AG09309 (cell line): ENCODE measurements at places on chromosomes 12 and 14.

DNA sequence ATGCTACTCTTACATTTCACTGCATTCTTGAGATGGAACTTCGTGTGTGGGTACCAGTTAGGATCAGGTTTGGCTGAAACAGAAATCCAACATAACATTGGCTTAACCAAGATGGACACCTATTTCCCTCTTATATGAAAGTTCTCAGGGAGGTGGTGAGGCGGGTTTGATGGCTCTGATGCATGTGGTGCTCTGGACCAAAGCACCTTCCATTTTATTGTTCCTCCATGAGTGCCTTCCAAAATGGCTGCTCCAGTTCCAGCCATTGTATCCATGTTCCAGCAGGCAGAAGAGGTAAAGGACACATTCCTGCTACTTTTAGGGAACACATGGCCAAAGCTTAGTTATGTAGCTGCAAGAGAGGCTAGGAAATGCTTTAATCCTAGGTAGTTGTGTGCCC, 29.6 kb downstream of the BRI3BP start:
- DNase-seq = no peak

DNA sequence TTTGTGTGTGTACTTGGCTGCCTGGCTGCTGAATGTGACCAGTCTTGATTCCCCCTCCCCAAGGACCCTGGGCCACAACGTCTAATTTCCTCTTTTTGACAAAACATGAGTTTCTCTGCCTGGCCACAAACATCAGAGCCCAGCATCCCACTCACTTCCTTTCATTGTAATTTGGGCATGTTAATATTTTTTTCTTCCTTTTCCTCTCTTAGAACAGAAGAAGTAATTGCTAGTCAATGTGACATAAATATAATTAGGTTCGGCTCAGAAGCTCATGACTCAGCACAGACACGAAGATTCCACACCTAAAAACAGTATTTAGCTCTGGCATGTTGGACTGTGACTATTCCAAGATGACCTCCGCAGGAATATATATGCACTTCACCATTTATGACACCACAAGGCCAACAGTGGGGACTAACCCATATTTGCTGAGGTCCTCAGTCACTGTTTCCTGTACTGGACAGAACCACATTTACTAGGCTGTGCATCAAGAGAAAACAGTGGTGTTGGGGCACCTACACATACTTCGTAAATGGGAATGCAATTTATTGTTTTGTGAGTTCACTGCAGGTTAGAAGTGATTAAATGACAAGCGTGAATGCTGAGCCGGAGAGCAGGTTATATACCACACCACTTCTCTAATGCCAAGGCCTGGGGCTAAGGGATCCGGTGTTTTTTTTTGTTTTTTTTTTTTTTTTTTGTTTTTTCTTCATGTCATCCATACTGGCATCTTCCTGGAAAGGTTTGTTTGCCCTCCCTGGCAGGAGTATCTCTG, 4.2 kb downstream of the GSG1 start:
- DNase-seq = no peak

- DNase-seq = no peak
Measured at GRCh38 chr14:28613532-28613931, 153.1 kb upstream of the FOXG1 start.

DNA sequence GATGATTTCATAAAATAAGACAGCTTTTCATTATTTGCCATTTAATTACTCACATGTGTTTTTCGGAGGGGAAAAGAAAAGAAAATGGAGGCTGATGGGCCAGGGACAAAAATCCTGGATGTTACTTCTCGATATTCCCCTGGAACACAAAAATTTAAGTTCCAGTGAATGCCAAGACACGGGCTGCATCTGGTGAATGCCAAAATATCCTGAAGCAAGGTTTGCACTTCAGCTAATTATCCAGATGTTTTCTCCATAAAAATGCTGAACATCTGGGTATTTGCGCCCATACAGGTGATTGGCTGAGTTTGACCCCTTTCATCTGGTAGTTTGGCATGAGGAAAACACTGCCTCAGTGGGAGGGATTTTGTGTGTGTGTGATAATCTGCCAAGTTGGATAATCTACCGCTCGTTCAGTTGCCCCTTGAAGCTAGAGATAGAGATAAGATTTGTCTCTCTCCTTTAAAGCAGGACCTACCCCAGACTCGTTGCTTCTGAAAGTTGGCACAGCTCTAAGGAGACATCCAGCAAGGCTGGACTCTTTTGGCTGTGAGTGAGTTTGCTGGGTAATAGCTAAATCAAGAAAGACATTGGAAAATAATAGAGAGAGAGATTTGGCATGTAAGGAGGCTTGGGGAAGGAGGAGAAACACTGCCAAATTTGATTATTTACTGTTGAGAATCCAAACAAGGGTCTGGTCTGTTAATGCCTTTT, 390.0 kb downstream of the EGLN3 start:
- no peak for DNase-seq

DNA sequence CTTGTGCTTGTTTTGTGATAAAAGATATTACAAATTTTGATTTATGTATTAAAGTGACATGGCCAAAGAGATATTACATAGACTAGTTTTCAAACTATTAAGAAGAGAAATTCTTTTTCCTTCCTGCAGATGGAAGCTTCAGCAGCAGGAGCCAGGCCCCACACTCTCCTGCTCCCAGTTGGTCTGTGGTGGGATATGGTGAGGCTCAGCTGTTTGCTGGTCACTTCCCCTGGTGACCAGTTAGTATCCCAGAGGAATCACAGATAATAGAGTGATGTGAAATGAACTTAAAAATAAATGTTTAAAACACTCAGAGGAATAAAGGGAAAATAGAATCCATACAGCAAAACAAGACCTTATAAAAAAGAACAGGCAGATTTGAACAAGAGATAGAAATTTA, 154.7 kb downstream of the KTN1 start:
- no peak for DNase-seq

- DNase-seq = no peak
Measured at GRCh38 chr12:99367181-99367580, 280.4 kb upstream of the GARIN6 start.

DNA sequence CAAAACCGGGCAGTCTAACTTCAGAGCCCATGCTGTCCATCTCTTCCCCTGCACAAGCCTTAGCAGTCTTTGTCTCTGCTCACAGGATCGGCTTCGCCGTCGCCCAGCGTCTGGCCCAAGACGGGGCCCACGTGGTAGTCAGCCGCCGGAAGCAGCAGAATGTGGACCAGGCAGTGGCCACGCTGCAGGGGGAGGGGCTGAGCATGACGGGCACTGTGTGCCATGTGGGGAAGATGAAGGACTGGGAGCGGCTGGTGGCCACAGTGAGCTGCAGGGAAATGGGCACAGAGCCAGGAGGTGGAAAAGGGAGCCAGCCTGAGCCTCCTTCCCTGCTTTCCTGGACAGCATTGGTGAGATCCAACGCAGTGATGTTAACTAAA, 14.2 kb upstream of the CARMIL3 start:
- no peak for DNase-seq

- DNase-seq = no peak
Measured at GRCh38 chr14:95831468-95831867, 45.2 kb upstream of the TUNAR start.

DNA sequence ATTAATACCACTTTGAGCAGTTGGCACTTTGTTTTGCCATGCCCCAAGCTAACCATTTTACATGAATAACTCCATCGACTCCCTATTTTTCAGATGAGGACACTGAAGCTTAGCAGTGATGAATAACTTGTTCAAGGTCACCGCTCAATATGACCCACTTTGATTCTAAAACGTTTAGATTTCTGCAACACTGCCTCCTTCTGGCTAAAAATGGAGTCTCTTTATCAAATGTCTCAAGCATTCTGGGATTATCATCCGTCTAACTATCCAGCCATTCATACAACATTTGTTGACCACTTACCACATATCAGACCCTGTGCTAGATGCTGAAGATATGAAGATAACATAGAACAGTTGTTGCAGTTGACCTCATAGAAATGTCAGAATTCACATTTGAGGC, 298.0 kb downstream of the PPFIA2 start:
- DNase-seq = no peak

DNA sequence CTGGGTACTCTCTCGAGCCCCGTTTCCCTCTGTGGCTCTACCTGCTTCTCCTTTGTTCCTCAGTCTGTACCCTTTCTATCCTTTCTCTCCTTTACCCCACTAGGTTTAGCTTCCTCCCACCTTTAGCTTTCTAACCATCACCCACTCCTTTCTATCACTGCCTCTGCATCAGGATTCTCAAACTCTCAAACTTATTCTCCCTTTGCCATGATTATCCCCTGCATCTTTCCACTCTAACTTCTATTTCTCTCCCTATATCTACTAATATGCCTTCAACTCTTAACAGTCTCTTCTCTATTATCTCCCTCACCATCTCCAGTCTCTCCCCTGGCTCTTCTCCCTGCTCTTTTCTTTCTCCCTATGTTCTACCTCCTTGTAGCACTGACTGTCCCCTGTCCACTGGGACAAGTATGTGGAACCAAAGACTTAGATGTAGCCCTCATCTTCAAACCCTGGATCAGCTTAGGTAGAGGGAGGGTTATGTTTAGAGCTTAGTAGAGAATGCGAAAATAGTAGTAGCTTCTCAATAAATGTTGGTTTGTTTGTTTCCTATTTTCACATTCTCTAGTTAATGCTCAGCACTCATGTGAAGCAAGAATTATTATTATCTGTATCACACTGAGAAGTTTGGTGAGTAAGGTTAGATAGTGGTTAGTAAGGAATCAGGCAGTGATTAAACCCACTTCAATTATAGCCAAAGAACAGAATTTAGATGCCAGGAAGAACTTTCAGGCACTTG, 3.4 kb downstream of the GDF11 start:
- DNase-seq = no peak

- DNase-seq = no peak
Measured at GRCh38 chr14:93716002-93716745, 72.1 kb downstream of the PRIMA1 start.

GRCh38 chr12:20004952-20005351, 363.4 kb upstream of the PDE3A start:
- DNase-seq = no peak

DNA sequence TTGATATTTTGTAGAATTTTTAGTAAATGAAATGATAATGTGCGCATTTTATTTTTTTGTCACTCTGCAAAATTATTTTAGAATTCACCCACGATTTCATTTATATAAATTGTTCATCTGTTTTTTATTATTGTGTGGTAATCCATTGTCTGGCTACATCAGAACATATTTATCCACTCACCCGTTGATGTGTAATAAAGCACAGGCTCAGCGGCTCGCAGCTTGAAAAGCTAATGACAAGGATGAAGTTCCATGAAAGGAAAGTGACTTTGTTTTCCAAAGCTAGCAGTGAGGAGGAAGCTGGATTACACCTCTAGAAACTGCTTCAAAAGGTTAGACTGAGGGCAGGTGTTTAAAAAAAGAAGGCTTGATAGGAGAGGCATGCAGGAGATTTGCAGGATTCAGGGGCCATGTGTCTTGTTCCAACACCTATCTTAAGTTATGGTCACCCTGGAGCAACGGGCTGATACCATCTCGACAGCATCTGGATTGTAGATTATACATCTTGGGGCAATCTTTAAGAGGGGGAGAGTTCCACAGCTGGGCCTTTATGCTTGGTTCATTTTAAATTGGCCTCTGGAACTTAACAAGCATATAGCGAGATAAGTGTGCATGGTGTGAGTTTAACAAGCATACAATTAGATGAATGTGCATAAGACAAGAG, 194.1 kb downstream of the TMTC3 start:
- DNase-seq = no peak

DNA sequence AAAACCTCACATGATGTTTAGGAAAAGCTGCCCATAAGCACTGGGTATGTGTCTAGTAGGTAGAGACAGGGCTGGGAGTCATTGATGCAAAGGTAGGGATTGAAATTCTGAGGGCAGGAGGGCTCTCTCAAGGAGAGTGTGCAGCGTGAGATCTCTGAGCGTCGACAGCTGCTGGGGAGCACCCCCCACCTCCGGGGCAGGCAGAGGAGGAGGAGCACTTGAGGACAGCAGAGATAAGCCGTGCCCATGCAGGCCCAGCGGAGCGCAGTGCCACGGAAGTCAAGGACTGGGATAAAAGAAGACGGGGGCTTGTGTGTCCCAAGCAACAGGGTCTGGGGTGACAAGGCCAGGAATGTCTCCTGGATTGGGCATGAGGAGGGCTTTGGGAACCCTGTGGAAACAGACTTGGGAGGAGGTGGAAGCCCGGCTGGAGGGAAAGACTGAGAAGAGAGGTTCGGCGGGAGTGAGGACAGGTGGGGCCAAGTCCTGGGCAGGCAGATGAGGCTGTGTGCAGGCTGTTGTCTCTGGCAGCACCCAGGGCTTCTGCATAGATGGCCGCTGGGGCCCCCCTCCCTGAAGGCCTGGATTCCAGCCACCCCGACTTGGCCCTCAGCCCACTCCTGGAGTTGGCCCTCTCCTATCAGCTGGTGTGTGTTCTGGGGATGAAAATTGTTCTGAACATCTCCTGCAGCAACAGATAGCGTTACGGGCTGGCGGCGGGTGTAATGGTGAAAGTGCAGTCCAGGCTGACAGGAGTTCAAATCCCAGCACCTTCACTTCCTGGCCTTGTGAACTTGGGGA, 1.9 kb downstream of the CACNA2D4 start:
- DNase-seq = no peak

DNA sequence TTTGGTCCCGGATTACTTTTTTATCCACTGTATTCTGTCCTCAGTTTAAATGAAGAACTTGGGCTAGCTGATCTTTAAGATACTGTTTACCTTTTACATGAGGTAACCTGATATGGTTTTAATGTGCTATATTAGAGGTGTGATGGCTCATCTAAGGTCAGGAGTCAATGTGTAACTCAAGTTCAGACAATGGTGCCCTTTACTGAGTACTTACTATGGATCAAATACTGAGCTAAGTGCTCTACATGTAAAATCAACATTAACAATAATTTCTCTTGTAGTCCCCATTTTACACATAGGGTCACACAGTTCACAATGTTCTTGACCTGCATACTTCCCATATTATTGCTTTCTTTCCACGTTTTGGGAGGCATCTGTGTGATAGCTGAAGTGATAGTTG, 79.2 kb downstream of the CEP83 start:
- DNase-seq = no peak

DNA sequence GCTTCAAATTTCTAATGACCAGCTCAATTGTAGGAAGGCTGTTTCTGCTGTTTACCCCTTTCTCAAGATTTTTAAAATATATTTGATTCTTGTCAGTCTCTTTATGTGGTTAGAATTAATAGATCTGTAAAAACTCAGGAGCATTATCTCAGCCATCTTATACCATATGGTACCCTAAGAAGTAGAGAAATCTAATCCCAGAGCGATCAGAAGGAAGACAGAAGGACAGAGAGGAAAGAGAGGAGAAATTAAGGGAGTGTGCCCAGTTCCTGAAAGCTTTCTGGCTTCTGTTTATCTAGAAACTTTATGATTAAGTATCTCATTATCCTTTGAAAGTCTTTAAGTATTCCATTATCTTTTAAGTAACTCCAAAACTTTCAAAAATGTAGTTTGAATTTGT, 152.1 kb upstream of the NAV3 start:
- DNase-seq = no peak

DNA sequence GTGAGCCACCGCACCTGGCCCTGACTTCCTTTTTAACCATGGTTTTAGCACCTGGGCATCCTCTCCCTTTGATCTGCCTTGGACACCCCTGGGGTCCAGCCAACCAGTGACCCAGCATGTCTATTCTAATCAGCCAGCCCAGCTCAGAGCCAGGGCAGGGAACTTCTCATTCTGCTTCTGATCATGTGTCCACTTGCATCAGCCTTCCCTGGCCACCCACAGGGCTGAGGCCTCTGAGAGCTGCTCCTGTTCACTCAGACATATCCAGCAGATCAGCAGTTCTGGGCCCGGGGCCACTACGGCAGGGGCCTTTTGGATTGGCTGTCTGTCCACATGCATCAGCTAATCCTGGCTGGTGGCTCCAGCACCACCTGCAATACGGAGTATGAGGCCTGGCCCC, 117.9 kb upstream of the MAP1LC3B2 start:
- no peak for DNase-seq
